Stimulated activated CD8-positive, alpha-beta memory T cell treated with anti-CD3 and anti-CD28 coated beads, Interleukin-2, amount 100 ng/mL, for 48 hours (primary cell): ENCODE measurements at places on chromosomes 5 and 9.

DNA sequence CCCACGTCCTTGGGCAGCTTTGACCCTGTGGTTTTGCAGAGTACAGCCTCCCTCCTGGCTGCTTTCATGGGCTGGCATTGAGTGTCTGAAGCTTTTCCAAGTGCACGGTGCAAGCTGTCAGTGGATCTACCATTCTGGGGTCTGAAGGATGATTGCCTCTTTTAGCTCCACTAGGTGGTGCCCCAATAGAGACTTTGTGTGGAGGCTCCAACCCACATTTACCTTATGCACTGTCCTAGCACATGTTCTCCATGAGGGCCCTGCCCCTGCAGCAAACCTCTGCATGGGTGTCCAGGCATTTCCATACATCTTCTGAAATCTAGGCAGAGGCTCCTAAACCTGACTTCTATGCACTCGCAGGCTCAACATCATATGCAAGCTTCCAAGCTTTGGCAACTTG, 644.2 kb upstream of the CDH9 start:
- DNase-seq = no peak

GRCh38 chr5:104062621-104063377, 500.2 kb upstream of the NUDT12 start:
- DNase-seq = no peak

GRCh38 chr9:97675655-97676054, 21.5 kb downstream of the XPA start:
- DNase-seq = no peak

DNA sequence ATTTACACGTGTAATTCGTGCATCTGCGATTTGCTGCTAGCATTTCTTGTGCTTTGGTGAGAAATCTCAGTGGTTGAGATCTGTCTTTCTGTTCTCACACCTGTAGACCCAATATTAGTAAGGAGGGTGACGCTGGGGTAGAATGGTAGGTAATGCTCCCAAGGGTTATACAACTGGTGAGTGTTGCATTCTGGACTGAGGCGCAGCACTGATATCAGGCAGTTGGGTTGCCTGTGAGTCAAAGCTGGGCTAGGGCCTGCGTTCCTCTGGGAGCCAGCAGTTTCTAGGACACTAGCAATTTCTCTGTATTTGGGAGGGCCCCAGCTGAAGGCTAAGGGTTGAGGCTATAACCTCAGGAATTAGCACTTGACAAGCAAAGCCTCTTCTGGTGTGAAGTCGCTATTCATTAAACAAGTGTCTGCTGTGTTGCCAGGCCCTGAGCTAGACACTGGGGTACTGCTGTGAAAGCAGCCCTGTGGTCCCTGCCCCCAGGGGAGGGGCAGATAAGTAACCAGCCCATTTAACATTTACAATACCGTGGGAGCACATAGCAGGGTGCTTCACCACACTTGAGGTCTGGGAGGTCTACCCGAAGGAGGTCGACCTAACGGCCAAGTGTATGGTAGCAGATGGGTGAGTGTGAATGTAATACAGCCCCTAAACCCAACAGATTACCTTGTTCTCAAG, 28.7 kb downstream of the LARP1 start:
- no peak for DNase-seq

DNA sequence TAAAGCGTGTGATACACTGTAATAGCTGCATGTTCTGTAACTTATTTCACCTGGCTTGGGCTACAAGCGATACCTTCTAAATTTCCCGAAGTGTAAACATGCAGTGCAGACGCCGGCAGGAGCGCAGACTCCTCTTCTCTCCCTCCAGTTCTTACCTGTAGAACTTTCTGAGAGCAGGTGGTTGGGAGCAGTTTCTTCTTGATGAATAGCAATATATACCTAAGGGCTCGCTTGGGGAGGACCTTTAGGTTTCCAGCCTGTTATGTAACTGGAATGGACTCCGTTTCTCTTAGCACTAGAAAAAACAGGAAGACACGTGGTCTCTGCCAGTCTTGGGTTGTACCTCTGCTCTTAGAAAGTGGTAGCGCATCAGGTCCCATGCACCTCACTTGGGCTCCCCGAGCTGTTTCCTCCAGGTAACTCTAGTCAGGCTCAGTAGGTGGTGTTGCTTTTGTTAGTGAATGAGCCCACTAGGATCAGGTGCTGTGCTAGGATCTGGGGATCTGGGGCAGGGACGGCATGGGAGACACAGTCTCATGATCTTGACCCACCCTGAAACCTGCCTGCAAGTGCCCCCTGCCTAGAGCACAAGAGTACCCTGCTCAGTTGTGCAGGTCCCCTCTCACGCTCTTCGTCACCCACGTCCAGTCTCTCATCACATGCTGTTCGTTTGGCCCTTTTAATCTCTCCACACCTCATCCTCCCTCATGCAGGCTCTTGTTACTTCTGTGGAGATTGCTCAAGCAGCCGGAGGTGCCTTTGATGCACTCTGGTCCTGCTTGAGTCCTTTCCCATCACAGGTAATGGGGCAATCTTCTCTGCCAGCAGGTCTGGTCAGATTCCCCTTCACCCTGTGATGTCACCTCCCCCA, 2.8 kb downstream of the TENT4A start:
- no peak for DNase-seq
